ENCODE measurements at places on chromosomes 6 and 20. TPM values are rescaled to one million over a fixed set of nuclear protein-coding genes. Genes with fewer than 3 reads are reported as not detected.

DNA sequence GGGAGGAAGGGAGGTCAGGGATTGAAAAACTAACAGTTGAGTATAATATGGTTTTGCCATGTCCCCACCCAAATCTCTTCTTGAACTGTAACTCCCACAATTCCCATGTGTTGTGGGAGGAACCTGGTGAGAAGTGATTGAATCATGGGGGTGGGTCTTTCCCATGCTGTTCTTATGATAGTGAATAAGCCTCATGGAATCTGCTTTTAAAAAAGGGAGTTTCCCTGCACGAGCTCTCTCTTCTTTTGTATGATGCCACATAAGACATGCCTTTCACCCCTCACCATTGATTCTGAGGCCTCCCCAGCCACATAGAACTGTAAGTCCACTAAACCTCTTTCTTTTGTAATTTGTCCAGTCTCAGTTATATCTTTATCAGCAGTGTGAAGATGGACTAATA, 833.4 kb upstream of the MAP3K7 start:
- DNase-seq, result no peak

The TPBG gene
- 101 TPM for total RNA-seq

GRCh38 chr6:115663681-115664080, 397.0 kb downstream of the FRK start:
- no peak for DNase-seq

GRCh38 chr6:37548067-37548674, 48.5 kb upstream of the CCDC167 start:
- DNase-seq, result no peak

GRCh38 chr6:69100772-69101171, 465.7 kb downstream of the ADGRB3 start:
- no peak for DNase-seq
